Amniotic epithelial cell (primary cell): ENCODE measurements at places on chromosomes 1 and 21.

DNA sequence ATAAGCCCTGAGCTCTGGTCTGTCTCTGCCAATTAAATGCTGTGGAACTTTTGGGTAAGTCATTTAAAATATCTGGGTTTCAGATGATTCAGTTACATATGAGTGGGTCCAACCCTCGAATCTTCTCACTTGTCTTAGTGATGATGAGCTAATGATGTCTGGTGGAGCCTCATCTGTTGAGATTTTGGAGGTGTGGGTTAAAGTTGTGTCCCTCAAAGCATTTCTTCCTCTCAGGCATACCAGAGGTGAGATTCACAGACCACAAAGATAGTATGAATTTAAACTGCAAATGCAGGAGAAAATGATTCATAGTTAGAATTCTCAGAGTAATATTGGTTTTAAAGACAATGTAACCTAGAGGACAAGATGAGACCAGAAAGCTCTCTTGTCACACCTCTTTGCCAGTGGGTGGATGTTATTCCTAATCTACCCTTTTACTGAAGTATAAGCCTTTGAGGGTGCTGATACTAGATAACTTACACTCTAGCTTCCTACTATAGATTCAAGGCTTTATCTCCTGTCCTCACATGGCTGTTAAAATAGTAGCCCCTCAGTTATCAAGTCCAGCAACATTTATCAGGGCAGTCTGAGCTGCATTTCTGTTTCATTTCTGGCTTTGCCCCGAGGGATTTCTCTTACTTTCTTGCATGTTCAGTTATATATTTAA, 90.7 kb downstream of the MT1HL1 start:
- DNase-seq: peak; percentile 65

DNA sequence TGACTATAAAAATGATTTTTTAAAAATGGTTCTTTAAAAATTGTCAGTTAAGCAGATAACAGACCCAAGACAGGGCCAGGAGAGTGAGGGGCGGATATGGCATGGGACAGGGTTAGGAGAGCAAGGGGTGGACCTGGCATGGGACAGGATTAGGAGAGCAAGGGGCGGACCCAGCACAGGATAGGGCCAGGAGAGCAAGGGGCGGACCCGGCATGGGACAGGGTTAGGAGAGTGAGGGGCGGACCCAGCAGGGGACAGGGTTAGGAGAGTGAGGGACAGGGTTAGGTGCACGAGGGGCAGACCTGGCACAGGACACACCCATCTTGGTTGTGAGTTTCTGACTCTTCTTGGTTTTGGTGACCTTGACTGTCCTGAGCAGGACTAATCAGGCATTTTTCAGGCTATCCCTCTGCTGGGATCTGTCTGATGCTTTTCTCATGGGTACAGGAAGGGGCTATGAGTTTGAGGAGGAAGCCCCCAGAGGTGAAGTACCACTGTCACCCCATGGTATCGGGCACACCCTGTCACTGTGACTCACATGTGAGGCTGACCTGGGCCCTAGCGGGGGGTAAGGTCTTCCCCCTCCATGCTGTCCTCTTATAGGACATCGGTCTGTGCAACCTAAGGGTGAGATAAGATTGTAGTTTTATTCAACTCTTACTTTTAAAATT, 159.0 kb upstream of the COL6A1 start:
- DNase-seq: no peak

GRCh38 chr1:113860891-113861290, 10.6 kb downstream of the PTPN22 start:
- DNase-seq: peak; percentile 88

GRCh38 chr21:35048706-35049617, at the start of gene RUNX1:
RUNX1 (minus strand) TSS chr21:35049302.
- DNase-seq: peak; percentile 96

DNA sequence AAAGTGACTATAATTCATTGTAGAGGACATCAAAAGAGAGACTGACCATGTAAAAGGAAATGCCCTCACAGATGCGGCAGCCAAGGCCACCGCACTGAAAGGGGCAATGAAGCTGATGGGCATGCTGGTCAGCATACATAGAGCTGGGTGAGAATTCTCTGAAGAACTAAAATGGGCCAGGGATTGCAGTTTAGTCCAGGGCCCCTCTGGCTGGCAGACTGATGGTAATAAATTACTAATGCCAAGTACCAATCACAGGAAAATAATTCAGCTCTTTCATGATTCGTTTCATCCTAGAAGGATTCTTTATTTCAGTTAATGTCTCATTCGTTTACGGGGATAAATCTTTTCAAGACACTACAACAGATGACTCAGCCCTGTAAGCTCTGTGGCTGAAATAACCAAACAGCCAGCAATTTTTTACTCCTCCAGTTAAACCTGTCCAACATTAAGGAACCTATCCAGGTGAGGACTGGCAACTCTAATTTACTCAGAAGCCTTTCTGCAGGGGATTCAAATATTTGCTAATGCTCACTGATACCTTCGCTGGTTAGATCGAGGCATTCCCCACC, 56.9 kb upstream of the MAP1LC3C start:
- peak; percentile 6 for DNase-seq
